T-helper 2 cell treated with Interferon-gamma antibody and Interleukin-4, amounts not matched to agents 5 μg/mL and 100 μg/mL, for 36 hours (primary cell): ENCODE measurements at places on chromosomes 3 and 15.

GRCh38 chr15:95921404-95921803 lies 409.1 kb upstream of the NR2F2 start:
- no peak for DNase-seq

- peak; percentile 76 for DNase-seq
These were observed 783 bp downstream of the RNF168 start for GRCh38 chr3:196502775-196503195.

DNA sequence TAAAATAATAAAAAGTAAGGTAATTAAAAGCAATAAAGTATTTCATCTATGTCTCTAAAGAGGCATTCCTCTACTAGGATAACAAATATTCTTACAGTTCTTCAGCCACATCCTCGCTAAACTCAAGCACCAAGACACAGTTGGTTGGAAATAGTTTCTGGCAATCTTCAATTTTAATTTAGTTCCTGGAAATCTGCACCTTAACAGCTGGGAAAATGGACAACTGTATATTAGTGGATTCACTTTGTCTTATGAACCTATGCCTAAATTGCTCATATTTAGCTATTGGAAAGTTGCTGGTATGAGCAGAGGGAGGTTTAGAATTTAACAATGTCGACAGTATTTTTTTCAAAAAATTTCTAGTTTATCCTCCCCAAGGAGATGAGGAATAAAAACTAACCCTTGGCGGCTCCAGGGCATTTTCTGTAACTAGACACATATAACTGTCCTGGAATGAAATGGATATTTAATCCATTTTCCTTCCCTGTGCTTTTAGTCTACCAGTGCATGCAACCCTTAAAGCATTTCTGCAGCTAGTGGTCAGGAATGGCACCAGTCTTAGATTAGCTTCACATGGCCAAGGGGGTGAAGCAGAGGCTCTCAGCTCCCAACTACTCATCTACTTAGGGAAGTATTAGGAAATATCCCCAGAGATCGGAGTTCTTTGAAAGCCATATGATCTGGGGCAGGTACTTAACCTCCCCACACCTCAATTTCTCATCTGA lies 290.0 kb upstream of the THBS1 start:
- DNase-seq: no peak

DNA sequence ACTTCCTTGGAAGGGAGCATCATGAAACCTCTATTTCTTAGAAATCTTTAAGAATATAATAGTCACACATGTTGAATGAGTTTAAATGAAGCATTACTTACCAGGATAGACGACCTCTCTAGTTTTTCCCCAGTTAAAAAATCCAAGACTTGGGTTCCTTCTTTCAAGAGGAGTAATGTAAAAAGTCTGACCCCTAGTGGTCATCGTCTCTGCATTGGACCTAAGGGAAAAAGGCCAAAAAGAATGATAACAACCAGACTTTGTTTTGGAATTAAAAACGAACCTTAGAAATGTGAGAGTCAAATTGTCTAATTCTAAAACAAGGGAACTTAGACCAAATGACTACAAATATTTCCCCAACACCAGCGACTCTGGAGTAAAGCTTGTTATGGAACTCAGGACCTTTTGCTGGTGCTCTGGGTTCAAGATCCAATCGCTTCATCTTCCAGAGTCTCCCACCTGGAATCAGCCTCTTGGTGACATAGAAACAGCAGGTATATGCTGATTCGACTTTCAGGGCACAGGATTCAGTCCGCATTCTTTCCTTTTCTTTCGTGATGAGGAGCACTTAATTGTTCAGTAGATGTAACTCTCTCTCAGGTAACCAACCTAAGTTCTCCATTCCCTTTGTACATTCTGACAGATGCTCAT lies 214.8 kb upstream of the TPRG1 start:
- DNase-seq: no peak

- no peak for DNase-seq
These were observed 58.9 kb downstream of the CD47 start for GRCh38 chr3:108031895-108032294.

DNA sequence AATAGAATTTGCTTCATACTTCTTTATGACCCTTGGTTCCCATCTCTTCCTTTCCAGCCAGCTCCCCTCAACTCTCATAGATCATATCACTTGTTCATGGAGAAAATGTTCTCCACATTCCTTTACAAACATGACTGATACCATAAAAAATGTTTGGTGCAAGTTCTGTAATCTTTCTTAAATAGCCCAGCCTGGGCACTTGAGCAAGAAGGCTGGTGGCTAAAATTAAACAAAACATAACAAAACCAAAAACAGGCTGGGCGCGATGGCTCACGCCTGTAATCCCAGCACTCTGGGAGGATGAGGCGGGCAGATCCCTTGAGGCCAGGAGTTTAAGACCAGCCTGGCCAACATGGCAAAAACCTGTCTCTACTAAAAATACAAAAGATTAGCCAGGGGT lies 8.9 kb upstream of the POLR2M start:
- no peak for DNase-seq

GRCh38 chr15:55254916-55255679 lies 34.5 kb downstream of the RAB27A start:
- DNase-seq: no peak

- DNase-seq: no peak
These were observed 36.7 kb upstream of the BDH1 start for GRCh38 chr3:197592361-197593045.
